ENCODE measurements at places on chromosomes 2 and 18.

- DNase-seq, result peak; percentile 79
Measured at GRCh38 chr18:22169011-22169888, at the start of gene GATA6. TSS of gene GATA6 (plus strand) at chr18:22169589. CDS start at chr18:22171145, 1,556 bp downstream.

- no peak for DNase-seq
Measured at GRCh38 chr2:125224830-125225229, 1199.7 kb downstream of the CNTNAP5 start.

DNA sequence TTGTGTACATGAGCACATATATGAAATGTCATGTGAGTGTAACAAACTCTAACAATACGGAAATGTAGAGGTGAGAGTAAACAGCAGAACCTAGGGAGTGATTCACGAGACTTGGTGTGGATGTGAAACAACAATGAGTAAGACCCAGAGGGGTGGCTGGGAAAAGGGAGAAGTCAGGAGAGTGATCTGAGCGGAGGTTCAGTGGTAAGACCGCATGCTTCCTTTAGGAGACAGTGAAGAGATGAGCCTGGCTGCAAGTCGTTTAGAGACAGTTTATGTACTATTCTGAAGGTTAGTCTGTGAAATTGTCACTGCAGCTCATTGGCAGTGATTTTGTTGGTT is 150.6 kb downstream of the PRPF40A start:
- DNase-seq, result no peak

DNA sequence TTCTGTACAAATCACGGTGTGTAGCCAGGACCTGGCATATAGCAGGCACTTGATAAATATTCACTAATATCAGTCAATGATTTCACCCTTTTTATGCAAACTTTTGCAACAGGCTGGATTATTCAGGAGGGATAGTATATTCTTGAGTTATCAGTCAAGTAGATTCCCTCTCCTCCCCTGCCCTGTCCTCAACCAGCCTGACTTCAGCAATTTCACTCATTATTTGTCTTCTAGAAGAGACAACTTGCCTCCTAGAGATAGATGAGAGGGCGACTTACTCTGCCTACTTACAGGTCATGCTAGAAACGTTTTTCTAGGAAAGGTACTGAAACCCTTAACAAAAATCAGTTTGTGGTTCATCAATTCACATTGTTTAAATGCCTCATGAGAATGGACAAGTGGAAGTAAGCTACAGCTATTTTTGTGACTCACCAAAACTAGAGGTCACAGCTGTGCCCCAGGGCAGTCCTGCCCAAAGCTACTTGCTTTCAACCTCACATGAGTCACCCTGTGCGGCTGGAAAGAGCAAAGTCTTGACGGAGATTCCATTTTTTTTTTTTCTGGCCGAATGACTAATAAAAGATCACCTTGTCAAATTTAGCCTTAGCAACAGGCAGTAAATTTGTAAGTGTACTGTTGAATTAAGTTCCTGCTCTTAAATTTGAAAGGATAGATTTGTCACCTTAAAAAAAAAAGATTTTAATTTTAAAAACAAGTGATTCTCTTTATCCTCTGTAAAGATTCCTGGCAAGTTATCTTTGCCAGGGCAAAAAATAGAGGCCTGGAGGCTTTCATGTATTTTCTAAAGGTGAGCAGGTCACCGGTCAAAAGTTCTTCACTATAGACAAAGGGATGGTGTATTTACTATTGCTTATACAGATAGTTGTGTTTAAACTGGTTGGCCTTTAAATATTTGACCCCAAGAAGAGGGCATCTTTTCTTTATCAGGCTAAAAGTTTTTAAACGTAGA is 109.0 kb upstream of the SLC35G4 start:
- peak; percentile 96 for DNase-seq

GRCh38 chr2:109270505-109271312 is 141.7 kb downstream of the SH3RF3 start:
- no peak for DNase-seq

DNA sequence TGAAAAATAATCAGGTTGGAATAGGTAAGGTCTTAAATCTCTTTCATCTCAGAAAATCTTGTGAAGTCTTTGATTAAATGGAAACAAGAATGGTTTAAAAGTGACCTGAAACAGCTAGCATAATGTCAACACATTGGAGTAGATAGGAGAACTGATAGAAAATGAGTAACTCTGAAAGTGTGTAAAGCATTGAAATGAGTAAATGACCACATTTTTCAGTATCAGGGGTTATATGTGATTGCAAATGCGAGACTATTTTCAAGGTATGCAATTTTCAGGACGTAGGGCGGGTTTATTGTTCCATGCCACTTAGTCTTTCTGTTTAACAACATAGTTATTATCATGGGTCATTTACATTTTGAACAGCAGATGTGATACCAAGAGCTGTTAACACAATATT is 1383.2 kb downstream of the LRP1B start:
- no peak for DNase-seq

- DNase-seq, result no peak
Measured at GRCh38 chr2:52676056-52676455, 1091.5 kb upstream of the CHAC2 start.

- peak; percentile 33 for DNase-seq
Measured at GRCh38 chr2:40760071-40760666, 308.3 kb upstream of the SLC8A1 start.

- no peak for DNase-seq
Measured at GRCh38 chr2:215847718-215848117, 165.6 kb downstream of the MREG start.

DNA sequence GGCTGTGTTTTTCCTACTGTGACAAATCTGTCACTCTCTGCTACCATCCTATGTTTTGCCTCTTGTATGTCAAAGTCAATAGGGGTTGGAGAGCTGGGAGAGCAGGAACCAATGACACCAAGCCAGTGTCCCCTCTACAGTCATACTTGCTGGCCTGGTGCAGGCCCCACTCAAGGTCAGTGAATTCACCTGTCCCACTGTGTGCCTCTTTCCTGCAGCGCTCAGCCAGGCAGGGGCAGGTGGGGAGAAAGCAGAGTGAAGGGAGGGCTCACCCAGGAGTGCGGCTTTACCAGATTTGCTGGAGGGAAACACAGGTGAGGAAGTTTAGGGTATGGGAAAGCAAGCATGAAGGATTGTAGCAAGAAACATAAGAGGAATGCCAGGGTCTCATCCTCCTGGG is 114.5 kb downstream of the GYPC start:
- DNase-seq, result no peak

DNA sequence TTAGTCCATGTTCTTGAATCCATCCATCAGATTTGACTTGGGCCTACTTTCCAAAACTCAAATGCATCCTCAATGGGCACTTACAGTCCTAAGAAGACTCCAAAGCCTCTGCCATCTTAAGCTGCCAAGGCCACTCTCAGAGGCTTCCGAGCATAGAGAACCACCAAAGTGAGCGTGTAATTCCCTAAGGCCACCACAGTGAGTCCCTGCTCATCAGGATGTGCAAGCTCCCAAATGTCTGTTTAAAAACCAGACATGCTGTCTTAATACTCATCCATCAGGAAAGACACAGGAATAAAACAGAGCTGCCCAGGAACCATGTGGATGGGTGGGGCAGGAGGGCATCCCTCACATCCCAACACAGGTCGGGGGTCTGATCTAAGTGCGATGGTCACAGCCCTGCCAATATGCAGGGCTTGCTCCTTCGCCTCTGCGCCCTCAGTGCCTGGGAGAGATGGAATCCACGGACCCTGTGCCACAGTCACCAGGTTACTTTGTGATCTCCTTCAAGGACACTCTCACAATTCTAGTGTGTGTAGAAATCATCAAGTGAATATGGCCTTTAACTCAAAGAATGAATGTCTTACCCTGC is 80.4 kb downstream of the POLR1A start:
- no peak for DNase-seq

DNA sequence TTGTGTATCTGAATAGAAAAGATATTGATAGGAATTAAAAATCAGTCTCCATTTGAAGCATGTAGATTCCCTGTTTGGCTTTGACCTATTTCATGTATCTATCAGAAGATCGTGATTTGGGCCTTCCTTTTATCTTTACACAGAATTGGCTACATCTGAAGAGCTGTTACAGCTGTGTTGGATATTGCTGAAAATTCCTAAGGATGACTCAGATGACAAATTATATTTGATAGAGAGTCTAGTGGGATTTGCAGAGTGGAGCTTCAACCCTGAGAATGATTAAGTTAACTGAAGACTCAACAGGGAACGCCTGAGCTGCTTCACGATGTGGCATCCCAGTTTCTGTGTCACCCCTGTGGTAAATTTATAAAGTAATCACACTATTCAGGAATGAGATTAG is 4.9 kb upstream of the COL3A1 start:
- no peak for DNase-seq
